ENCODE measurements at places on chromosomes 2 and 18.

DNA sequence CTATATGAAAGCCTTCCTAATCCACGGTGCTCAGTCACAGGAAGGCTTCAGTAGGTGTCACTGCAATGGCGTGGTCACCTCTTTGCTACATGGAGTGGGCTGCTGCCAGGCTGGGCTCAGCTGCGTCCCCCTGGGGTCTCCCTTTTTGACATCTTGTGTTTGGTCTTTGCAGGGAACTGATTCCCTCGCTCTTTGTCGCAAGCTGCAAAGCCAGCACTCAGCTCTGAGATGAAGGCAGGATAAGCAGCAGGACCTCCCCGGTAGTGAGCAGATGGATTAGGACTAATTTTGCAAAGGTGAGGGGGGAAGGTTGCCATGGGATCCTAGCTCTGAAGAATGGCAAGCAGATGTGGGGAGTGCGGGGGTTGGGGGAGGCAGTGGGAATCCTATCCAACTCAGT, 173.9 kb upstream of the ARL4C start:
- DNase-seq, result no peak

DNA sequence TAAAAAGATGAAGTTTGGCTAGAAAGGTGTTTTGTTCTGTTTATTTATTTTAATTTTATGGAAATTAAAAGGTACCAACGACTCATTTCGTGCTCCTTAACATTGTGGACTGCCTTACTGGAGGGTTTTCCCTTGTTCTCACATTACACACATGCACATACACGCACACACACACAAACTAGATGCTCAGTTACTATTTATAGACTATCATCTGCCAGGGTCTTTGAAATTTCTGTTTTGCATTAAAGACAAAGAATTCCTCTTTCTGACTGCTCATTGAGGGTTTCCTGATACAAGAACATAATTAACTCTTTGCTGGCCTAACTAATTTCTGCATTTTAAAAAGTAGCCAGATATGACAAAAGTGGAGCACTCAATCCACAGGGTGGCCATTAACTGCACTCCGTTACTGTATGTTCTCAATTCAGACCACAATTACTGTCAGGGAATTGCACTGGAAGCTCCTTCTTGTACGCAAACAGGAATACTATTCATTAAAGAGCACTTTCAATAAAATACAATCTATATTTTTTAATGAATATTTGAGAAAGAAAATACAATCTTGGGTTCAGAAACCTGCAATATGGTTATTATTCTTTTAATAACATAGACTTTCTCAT, 366.9 kb upstream of the GALNT5 start:
- no peak for DNase-seq

DNA sequence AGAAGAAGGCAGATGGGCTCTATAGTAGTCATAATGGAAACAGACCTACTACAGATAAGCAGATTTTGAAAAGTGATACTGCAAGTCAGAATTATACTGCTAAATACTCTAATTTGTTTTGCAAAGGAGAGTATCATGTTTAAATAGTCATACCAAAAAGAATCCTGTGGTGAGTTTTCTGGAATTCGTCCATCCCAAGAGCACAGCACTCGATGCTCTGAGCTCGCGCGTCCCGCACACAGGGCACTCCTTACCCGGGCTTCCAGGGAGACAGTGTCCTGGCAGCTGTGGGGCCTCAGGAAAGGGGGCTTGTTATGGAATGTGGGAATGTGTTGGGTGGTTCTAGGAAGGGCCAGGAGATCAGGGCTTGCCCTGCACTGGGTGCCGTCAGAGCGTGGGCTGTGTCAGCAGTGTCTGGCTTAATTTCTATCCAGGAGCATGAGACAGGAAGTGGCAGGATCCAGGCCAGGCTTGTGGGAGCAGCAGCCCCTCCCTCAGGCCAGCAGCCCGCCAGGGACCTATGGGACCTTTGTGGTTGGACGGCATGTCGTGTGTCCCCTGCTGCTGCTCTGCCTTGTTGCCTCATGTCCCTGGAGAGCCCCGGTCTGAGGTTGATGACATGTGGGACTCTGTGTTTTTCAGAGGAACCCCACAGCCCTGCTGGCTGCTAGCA, 193.2 kb upstream of the TPO start:
- no peak for DNase-seq

DNA sequence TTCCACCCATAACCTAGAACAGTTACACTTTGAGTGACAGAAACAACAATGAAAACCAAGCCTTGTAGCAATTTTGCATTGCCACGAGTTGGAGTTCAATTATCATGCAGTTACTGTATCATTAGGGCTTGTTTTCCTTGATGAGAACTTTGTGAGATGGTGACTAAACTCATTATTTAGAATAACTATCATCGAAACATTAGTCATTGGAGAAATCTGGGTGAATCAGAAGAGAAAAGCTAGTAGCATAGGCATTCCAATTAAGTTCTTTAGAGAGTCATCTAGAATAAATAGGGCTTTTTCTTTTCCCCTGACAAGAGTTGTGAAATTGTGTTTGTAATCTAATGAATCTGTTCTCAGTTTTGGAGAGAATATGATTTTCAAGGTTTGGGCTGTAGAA, 122.8 kb upstream of the DOCK10 start:
- DNase-seq, result no peak

GRCh38 chr18:8794156-8794933, 89.0 kb downstream of the MTCL1 start:
- no peak for DNase-seq
